Iris pigment epithelial cell (primary cell): ENCODE measurements at places on chromosomes 5 and 9.

GRCh38 chr5:154743812-154744211, 11.4 kb upstream of the LARP1 start:
- DNase-seq, result no peak

DNA sequence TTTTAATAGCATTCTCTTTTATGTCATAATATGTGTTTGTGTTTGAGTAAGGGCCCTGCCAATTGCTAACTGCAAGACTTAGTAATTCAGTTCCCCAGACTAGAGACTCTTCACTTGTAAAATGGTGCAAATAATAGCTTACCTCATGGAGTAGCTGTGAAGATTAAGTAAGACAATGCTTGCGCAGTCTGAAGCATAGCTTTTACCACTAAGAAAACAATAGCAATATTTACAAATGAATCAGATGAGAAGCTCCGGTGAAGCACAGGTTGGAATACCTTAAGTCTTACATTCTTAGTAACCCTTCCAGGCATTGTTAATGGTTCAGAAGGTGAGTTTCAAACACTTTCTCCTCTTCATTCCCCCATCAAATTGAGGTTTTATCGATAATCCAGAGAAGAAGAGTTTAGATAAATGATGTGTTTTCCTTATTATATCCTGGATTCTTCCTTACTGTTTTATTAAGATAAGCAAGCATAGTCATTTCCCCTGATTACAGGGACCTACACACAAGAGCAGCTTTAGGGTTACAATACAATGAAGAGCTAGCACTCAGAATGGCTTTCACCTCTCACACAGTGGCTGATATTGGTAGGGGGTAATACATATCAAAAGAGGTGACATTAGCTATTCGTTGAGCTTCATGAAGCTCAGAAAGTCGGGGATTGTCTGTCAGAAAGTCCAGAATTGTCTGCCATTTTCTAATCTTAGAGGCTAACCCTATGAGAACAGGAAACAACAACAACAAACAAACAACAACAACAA, 96.4 kb upstream of the EDIL3 start:
- DNase-seq, result no peak

- peak; percentile 45 for DNase-seq
Observed at GRCh38 chr5:115184770-115185169, 15.1 kb upstream of the TRIM36 start.

DNA sequence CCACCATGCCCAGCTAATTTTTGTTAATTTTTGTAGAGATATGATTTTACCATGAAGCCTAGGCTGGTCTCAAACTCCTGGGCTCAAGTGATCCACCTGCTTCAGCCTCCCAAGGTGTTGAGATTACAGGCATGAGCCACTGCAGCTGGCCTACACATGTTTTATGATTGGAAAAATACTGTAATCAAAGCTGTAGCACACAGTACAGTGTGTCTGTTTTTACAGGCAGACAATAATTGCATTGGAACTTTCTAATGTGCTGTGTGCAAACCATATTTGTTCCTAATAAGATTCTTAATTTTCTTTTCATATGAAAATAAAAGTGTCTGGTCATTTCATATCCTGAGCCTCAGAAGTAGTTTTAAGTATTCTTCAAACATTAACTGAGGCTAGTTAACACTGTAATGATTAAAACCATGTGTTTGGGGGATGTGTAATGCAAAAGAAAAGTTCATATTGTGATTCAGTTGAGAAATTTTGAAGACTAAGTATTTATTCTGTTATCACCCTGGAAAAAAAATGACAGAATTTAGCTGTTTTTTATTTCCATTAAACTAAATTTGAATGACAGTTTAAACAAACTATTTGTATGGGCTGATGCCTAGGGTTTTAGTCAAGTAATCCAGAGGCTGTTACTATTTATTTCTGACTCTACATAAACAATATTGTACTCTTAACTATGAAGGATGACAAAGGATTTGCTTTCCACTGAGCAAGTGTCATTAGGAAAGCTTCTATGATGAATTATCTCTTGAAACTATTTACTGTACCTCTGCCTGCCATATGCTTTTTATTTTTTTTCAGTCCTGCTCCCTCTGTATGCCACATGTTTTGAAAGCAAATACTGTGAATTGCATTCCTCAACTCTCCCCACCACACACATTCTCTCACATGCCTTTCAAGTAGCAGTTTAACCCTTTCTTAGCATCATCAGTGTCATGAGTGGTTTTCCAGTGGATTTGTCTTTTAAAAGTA, 111.5 kb downstream of the MTREX start:
- peak; percentile 79 for DNase-seq

- no peak for DNase-seq
Observed at GRCh38 chr5:107293541-107294210, 377.1 kb downstream of the EFNA5 start.

DNA sequence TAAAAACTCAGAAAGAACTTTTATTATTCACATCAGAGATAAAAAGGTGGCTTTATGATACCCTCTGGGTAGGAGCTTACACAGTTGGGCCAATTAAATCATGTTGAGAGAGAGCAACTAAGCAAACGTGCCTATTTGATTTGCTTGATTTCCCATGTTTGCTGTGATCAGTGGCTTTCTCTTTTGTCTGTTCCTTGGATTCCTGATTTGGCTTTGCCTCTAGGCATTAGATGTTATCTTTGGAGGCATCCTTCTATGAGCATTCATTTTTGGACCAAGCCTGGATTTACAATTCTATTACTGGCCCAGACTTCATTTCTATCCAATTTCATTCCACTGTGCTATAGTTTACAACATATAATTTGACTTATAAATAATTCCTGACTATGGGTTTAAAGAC, 35.9 kb downstream of the VCAN start:
- DNase-seq, result no peak

GRCh38 chr5:10583663-10584572, 20.0 kb downstream of the ANKRD33B start:
- no peak for DNase-seq

GRCh38 chr5:102241809-102242421, 54.2 kb downstream of the SLCO4C1 start:
- no peak for DNase-seq

- DNase-seq, result peak; percentile 90
Observed at GRCh38 chr9:124392871-124393460, 22.3 kb downstream of the PSMB7 start.

DNA sequence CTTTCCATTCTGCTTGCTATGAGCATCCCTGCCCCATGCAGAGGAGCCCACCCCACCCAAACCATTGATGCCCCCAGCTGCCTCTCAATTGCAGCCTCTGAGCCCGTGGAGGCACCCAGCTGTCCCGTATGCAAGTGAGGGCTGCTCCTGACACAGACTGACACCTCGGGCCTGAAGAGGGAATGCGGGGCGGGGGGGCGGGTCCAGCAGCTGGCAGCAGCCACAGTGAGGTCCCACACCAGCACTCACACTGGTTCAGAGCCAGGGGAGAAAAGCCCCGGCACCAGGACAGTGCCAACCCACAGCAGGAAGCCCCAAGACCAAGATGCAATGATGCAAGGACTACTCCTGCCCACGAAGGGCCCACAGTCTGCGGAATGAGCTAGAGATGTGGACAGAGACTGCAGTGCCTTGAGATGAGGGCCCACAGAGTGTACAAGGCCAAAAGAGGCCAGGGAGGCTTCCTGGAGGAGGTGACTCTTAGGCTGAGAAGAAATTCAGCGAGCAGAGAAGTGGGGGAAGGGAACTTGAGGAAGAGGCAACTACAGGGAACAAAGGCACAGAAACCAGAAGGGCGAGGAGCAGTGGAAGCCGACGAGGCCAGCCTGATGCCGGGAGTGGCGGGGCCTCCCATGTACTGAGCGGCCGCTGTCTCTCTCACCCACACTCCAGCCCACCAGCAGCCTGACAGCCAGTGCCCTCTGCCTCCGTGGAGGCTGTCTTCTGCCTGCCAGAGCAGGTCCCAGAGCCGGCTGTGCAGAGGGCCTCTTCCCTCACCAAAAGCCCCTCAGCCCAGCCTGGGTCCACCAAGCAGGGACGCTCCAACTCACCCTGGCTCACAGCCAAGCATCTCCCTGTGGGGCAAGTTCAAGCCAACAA, 9.2 kb downstream of the EEIG1 start:
- DNase-seq, result no peak

DNA sequence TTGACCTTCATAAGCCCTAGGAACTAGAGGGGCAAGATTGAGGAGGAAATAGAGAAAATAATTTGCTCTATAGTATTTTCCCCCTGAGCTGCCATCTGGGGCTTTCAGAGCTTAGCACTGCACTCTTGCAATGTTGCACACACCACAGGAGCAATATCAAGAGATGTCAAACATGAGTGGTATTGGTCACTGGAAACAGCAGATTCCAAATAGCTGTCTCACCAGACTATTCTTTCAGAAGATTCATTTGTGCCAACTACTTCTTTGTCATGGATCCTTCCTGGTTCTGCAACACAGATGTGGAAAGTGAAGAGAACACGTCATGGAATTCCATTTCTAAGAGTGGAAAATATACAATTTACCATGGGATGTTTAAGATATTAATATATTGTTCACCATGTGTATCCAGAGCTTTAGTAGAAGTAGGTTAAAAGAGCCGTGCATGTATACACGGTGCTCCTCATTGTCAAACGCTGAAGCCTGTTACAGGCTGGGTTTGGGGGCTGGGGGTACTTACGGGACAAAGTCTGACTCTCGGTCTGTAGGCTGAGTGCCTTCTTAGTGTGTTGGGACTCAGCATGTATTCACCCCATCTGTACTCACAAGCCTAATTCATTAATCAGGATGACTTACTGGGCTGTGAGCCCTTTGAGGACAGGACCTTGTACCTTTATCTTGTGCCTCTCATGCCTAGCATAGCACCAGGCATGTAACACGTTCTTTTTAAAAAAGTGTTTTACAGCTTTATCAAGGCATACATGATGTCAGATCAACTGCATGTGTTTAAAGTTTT, 31.4 kb upstream of the GDNF start:
- no peak for DNase-seq

GRCh38 chr5:5341531-5342292, 80.8 kb upstream of the ICE1 start:
- peak; percentile 28 for DNase-seq

DNA sequence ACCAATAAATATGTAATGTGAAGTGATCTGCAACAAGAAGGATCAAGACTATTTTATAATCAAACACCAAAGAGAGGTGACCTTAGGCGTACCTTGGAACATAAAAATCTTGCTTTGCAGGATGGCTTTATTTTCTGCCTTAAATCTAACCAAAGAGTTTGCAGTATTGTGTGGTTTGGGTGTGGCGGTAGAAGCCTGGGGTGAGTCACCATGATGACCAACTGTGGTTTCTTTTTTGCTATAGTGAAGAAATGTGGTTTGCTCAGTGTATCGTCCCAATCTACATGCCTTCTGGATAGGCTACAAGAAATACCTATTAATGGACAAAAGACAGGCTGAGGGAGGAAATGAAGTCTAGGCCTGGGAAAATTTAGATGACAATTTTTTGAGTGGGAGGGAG, 5.1 kb upstream of the CAST start:
- peak; percentile 95 for DNase-seq

- DNase-seq, result peak; percentile 98
Observed at GRCh38 chr9:125932012-125932411, 184.8 kb downstream of the PBX3 start.

DNA sequence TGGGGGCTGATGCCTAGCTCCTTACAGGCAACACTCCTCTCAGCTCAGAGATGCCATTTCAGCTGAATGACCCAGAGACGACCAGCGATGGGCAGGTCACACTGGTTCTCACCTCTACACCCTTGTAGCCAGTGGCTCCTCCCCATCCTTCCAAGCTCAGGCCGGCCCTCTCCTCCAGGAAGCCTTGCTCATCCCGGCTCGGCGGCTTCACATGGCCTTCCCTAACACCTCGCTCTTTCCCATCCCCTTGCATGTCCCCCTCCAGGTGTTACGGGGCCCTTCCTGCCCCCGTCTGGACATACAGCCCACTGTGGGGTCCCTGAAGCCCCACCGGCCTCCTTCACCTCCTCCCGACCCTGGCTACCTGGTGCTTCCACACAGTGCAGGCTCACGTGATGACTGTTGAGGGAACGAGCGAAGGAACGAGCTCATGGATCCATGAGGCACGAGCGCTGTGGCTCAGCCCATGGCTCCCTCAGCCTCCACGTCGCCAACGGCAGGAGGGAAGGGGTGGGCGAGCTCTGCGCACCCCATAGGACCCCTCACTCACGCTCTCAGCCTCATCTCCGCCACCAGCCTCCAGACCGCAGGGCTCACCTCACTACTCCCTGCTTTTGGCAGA, 45.7 kb downstream of the SARDH start:
- no peak for DNase-seq

GRCh38 chr5:177482359-177482795, 8.9 kb upstream of the DBN1 start:
- no peak for DNase-seq

DNA sequence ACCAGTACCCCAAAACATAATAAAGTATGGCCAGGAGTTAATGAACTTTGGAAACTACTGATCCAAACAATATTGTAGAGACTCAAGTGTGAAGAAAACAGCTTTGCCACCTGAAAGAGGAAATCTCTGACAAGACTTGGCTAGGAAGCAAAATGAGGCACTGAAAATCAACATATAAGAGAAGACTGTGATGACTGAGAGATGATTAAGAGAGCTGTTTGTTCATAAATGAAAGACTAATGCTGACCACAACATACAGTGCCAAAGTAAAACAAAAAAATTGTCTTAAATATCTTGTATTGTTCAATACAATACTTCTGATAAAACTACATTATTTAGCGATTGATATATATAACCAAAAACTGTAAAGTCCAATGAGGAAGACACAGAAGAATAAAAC, 7.2 kb downstream of the RC3H2 start:
- DNase-seq, result peak; percentile 56

DNA sequence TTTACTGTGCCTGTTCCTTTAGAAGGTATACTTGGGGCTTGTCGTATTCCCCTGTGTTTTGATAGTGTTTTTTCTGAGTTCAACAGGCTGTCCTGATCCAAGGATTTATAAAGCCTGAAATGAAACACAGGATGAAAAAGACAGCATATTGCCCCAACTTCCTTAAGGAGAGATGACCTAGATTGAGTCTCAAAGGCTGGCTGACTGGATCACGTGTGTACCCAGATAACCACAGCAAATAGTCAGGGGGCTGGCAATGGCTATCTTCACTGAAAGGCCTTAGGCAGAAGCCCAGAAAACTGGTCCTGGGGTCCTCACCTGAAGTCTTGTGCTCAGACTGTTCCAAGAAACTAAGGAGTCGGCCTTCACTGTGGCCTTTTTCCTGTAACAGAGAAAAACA, 7.7 kb upstream of the HK3 start:
- DNase-seq, result no peak

DNA sequence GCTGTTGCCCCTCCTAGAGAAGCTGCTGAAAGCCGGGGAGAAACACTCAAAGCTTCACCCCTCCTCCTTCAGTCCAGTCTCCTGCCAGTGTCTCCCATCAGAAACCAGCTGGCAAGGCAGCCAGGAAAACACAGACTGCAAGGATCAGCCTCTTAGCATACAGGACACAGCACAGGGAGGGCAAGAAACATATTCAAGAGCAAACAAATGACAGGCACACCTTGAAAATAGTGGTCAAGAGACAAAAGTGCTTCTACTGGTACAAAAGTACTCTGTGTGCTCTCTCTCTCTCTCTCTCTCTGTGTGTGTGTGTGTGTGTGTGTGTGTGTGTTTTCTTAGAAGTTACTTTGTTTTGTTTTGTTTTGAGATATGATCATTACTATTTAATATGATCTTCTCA, 227.2 kb downstream of the RAB3C start:
- DNase-seq, result no peak

GRCh38 chr5:144089401-144090021, 80.9 kb downstream of the YIPF5 start:
- peak; percentile 53 for DNase-seq
